Endothelial cell (in vitro differentiated cells): ENCODE measurements at places on chromosomes 11 and 22.

GRCh38 chr11:134052988-134053945, 15.6 kb upstream of the JAM3 start:
- DNase-seq, result peak; percentile 38

- DNase-seq, result no peak
Observed at GRCh38 chr11:33471541-33471940, 214.4 kb downstream of the HIPK3 start.

GRCh38 chr22:39913886-39914285, 13.0 kb downstream of the GRAP2 start:
- DNase-seq, result no peak

- DNase-seq, result no peak
Observed at GRCh38 chr11:104286129-104286528, 122.2 kb upstream of the PDGFD start.

- DNase-seq, result peak; percentile 68
Observed at GRCh38 chr11:62245271-62245753, 3.3 kb downstream of the SCGB1D2 start.

- DNase-seq, result no peak
Observed at GRCh38 chr11:30485756-30486155, 100.4 kb downstream of the MPPED2 start.

DNA sequence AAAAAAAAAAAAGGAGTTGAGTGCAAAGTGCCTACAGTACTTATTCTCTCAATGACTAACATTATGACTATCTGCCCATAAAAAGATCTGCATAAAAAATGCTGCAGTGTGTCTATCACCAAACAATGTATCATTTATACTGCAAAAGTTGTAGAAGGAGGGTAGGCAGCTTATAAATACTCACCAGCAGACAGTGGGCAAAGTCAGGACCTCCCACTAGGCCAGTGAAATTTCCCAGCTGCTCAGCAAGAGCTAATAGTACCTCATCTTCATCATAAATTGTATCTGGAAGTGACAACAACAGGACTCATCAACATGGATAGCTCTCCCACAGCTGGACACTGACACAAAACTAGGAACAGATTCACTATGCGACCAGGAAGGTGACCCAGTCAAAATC, 1.6 kb downstream of the PPP2R1B start:
- no peak for DNase-seq

DNA sequence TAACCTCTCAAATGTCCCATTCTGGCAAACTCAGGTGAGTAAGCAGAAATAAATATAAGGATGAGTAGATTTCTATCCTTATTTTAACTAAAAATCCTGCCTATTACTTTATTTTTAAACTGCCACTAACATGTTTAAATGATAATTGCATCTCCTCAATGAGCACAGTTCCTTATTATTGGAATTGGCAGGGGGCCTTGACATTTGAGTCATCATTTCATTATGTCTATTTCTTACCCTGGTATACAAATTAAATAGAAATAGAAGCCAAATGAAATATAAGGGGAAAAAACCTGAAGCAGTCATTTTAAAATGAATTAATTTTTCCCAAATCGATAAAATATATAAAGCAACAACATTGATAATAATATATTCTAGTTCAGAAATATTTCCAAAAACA, 81.2 kb downstream of the GUCY1A2 start:
- no peak for DNase-seq

DNA sequence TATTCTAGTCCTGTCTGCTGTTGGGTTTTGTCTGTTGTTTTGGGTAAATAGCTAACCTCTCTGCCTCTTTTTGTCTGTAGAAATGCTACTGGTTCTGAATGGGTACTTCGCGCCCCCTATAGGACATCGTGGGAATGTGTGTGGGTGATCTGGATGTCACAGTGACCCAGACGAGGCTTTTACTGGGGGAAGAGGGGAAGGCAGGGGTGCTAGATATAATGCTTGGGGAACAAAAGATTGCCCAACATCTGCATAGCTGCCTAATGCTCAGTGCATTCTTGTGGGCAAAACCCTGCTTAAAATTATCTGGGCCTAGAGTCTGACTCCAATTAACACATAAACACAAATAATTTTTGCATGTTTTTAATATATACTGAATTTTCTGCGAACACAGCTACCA, 57.7 kb downstream of the BMAL1 start:
- DNase-seq, result peak; percentile 73

DNA sequence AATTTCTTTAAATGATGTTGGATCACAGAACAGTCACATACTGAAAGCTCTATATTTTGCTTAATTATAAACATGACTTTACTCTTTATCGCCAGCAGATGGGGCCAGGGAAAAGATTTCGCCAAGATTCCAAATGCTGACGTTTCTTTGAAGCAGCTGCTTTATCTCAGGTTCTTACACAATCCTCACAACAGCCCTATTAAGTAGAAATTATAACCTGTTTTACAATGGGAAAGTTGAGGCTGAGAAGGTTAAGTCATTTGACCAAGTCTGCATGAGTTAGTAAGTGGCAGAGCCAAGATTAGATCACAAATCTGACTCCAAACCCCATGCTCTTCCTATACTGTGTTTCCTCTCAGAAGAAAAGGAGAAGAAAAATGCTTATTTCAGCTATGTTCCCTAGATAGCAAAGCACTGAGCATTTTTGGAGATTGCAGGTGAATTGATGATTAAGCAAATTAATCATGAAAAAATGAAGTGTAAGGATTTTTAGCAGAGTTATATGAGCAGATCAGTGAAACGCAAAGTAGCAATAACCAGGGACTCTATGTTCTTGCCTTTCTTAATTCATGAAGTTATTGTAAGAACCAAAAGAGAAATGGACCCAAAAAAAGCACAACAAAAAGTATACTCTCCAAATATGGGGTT, 79.0 kb downstream of the AASDHPPT start:
- DNase-seq, result peak; percentile 25

GRCh38 chr11:109654091-109654490, 232.1 kb downstream of the C11orf87 start:
- no peak for DNase-seq

DNA sequence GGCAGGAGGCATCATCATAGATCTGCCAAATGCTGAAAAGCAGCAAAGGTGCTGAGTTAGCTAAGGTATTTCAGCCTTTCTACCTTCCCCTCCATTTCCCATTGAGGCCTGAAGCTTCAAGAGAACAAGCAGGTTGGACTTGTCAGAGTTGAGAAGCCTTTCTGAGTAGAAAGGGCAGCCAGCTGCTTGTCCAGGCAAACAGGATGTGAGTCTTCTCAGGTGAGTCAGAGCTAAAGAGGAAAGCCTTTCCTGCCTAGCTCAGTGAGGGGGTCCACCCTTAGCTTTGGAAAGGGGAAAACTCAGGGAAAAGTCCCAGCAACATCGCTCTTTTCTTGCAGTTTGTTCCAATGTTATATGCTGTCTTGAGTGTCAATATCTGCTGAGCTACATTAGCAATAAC, 13.2 kb upstream of the MPZL2 start:
- DNase-seq, result no peak

DNA sequence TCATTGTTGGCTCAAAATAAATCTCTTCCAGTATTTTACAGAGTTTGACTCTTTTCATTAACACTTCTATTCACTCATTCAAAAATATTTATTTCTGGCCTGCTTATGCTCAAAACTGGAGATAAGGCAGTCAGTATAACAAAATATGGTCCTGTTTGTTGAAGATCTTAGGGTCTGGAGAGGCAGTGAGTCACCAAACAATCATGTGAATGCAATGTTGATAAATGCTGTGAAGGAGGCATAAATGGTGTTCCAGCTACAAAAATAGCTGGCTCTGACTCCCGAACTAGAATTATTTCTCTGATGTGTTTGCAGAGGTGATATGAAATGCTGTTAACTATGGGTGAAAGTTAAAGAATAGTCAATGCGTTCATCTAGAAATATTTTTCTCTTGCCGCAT, 390.6 kb downstream of the AASDHPPT start:
- no peak for DNase-seq

GRCh38 chr11:111391328-111392124, 12.5 kb upstream of the POU2AF1 start:
- DNase-seq, result no peak

DNA sequence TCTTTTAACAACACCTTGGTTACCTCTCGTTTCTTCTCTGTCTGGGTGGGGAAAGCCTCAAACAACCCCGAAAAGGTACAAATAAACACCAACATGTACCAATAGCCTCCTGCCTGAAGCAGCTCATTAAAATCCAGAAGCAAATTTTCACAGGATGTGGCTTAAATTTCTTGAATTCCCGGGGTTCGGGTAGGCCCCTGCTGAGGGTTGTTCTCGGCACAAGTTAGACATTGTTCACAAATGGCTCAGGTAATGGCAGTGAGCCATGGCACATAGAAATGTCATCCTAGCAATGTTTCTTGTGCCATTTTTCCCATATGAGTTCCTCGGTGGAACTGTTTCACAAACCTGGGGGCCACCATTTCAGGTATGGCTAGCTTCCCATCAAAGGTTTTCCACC, 19.7 kb upstream of the GLYATL1 start:
- DNase-seq, result no peak

DNA sequence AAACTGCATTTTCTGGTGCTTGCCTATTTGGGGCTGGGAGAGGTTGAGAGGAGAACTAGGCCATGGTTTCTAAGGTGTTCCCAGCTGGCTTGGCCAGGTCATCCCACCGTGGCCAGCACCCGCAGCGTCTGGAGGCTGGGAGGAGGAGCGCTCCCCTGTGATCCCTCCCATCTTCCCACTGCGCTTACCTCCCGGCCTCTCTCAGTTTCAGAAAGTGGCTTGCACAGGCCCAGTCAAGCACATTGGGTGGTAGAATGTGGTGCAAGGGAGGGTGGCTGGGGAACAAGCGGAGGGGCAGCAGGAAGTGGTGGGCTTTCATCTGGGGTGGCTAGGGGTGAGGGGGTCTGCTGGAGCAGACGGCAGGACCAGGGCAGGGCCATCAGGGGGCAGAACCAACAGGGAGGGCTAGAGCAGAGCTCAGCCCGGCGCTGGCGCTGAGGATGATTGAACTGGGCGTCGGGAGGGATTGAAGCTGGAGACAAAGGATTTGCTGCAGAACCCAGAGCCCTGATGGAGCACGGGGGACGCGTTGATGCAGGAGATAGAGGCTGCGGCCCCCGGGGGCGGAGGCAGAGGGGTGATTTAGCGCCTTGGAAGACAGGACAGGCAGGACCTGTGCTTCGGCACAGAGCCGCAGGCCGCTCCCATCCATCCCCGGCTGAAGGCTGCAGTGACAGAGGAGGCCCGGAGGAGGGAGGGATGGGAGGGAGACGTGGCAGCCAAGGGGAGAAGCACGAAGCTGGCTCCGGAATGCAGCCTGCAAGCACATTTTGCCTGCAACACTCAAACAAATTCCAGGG, 76.0 kb downstream of the TRIM29 start:
- DNase-seq, result no peak
